ENCODE measurements at places on chromosomes 2 and 18.

DNA sequence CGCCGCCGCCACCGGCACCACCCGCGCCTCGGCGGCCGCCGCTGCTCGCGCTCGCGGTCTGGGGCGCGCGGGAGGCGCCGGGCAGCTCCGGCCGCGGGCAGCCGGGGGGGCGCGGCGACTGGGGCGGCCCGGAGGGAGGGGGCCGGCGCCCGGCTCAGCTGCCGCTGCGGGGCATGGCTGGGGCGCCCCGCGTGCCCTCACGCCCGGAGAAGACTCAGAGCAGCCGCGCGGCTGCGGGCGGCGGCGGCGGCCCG lies 295 bp downstream of the GAREM1 start:
- no peak for DNase-seq

DNA sequence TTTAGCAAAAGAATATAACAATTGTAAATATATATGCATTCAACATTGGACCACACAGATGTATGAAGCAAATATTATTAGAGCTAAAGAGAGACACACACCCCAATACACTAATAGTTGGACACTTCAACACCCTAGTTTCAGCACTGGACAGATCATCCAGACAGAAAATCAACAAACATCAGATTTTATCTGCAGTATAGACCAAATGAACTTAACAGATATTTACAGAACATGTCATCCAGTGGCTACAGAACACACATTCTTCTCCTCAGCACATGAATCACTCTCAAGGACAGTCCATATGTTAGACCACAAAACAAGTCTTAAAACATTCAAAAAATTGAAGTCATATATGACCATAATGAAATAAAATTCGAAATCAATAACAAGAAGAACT lies 22.1 kb upstream of the EVA1A start:
- DNase-seq = no peak

GRCh38 chr2:197304556-197305011 lies 6.0 kb downstream of the ANKRD44 start:
- DNase-seq = no peak

- no peak for DNase-seq
Measured at GRCh38 chr2:200735061-200735460, 76.6 kb upstream of the BZW1 start.

DNA sequence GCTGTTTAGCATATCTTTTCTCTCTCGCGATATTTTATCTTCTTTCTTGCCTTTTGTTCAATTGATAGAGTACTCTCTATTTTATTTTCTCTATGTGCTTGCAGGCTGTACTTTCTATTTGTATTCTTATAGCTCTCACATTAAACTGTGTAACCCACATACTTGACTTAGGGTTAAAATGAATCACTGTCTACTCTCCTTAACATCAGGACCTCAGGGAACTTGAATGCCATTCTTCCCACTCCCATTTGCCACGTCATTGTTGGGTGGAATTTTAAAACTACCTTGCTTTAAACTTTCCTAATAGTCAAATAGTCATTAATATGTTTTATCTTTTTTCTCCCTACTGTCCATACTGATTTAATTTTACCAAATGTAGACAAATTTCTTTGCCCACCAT lies 269.7 kb downstream of the ALPK2 start:
- no peak for DNase-seq

DNA sequence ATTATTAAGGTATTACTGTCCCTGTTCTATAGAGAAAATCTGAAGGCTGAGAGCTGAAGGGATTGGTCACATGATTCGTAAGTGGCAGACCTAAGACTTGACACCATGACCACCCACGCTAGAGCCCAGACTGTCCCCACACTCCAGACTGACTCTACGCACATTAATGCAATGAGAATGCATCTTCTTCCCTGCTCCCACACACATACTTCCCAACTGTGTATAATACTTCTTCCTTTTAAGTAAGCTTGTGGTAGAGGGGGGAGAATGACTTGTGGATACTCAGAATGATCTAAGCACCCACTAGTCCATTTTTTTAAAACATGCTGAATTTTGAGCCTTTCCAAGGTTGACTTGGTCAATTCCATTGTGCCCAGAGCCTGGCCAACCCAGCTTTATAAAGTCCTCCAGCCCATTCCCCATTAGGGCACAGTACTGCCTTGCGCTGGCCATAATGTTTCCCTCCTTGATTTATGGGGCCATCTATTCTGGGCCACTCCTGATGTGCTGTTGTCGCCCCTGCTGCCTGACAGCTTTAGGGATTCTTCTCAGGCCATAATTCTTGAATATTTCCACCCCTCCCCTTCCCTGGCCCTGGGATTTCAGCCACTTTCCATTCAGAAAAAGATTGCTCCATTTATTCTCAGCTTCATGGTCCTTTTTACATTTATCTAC lies 28.7 kb downstream of the ALK start:
- DNase-seq = no peak

DNA sequence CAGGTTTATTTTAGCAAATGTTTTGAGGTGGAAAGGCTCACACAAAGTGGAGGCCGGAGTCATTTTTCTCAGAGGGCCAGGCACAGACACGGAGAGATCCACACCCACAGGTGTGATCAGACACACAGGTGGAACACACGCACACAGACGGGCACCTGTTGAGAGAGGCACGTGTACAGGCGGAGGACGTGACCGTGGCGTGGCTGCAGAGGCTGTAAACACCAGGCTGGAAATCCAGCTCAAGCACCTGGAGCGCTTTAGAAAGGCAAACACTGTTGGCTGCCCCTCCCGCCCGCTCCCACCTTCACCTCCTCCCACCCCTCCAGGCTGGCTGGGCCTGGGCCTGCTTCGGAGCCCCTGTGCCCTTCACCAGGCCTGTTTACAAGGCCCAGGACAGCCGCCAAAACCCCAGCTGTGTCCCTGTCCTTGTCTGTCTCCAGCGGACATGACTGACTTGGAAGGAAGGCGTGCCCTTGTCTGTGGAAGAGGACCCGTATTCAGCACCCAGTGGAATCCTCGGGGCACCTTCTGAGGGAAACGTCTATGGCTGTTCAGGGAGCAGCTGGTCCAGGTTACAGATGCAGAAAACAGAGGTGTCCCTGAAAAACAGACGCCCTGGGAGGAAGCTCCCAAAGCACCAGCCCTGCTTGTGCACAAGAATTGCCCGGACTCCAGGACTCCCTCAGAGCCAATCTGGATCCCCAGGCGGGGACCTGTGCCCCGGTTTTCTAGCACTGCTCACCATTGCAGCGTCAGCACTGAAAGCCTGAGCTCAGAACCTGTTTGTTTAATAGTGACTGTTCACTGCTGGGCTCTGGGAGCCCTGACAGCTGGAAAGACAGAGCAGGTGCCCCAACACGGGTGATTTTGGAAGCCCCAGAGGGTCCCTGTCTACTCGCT lies 134.3 kb upstream of the HAAO start:
- DNase-seq = no peak

DNA sequence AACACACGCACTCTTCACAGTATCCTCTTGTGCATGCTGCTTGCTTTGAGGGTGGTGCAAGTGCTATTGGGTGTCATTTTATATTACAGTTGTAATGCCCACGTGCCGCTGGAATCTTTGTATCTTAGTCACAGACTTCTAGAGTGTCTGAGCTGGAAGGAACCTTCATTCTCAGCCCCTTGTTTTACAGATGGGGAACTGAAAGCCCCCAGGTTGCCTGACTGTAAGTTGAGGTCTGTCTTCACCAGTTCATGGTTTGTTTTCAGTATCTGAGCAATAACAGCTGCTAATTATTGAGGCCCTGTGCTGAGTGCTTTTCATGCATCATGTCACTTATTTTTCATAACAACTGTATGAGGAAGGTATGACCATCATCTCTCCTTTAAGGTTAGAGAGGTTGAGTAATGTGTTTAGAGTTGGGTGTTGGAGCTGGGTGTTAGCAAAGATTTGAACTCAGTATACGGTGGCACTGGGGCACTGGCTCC lies 77.0 kb downstream of the PRKCE start:
- DNase-seq = no peak

GRCh38 chr18:9410515-9410914 lies 64.8 kb upstream of the RALBP1 start:
- no peak for DNase-seq
